ENCODE measurements at places on chromosomes 6 and 20.

DNA sequence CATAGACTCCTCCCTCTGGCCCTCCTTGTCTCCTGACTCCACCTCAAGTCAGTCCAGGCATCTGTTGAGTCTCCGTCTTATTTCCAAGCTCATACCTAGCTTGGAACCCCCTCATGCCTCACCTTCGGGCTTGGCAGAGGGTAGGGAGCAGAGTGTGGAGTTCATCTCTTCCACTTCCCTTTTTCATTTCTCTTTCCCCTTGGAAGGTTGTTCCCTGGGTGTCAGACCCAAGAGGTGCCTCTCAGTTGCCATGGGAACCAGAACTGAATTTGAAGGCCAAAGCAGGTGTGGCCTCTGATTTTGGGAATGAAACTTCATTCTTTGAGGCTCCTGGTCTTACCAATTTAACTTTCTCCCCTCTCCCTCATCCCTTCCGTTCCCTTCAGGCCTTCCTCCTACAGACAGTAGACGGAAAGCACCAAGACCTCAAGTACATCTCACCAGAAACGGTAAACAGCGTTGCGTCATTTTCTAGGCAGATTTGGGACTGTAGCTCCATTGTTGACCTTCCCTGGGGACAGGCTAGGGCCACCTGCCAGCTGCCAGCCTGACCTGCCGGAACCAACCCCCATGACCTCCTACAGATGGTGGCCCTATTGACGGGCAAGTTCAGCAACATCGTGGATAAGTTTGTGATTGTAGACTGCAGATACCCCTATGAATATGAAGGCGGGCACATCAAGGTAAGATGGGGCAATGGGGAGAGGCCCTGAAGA lies 6.6 kb downstream of the CDC25B start:
- DNase-seq, result no peak

GRCh38 chr6:150346346-150346745 lies 22.5 kb upstream of the IYD start:
- DNase-seq, result no peak

DNA sequence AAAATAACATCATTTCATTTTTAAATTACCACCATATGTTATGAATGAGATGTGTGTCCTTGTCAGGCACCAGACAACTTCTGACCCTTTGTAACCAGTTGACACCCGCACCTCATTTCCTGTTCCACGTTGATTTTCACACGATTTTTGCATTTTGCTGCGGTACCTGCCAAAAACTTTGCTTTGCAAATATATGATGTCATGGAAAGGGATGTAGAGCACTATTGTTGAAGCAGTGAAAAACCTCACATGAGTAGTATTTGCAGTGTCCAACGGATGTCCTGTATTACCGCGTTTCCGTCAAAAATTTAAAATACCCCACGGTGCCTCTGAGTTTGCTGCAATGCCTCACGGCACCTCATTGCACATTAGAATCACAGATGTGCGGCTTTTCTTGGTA lies 115.6 kb downstream of the MTHFD1L start:
- no peak for DNase-seq

- no peak for DNase-seq
Measured at GRCh38 chr6:14259594-14260152, 142.1 kb downstream of the CD83 start.

DNA sequence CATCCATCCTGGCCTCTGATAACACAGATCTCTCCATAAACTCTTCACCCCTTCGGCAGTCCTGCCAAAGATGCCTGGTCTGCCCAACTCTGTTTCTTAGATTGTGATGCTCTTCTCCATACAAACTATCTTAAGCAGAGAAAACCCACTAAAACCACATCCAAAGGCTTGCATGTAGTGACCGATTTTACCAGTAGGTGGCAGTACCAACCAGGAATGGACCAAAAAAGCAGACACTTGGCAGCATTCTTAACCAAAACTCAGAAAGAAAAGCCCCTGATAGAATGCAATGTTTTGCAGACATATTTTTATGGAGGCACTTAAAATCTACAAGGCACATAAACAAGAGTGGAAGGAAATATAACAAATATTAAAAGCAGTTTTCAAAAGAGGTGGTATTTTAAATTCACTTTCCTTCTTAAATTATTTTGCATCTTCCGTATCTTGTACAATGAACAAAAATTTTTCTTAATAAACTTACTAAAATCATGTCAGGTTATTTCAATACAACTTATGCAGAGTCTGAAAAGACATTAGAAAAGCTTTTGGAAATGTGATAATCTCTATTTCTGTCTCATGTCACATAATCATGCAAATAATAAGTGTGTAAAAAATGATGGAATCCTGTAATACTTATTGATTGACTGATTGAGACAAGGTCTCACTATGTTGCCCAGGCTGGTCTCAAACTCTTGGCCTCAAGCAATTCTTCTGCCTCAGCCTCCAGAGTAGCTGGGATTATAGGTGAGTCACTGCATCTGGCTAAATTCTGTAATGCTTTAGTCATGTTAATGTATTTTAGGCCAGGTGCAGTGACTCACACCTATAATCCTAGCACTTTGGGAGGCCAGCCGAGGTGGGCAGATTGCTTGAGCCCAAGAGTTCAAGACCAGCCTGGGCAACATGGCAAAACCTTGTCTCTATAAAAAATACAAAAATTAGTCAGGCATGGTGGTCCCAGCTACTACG lies 29.4 kb downstream of the LRP11 start:
- peak; percentile 61 for DNase-seq

DNA sequence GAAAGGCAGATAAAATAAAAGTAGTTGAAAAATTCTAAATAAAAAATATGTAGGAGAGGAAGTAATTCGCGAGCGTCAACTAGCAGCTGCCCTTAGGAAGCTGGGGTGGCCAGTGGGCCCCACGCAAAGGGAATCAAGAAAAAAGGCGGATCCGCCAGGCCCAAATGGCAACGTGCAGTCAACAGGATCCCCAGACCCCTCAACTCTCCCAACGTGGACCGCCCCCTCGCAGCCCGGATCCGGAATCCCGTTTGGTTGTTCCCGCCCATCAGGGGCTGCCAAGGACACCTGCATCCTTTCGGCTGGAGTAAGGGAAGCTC lies 296 bp downstream of the DZANK1 start:
- DNase-seq, result no peak

DNA sequence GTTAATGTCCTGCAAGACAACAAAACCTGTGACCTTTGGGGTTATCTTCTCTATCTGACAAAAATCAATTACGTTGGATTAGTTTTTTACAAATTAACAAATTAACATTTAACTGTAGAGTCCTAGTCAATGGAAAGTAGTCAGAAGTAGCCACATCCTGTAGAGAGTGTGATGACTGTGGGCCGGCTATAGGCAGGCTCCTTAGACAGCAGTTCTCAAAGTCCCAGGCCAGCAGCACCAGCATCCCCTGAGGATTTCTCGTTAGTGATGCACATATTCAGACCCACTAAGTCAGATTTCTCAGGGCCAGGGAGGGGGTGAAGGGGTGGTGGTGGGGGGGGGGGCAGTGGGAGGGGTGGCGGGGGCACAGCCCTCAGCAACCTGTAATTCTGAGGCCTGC lies 37.2 kb downstream of the ZNF341 start:
- no peak for DNase-seq

DNA sequence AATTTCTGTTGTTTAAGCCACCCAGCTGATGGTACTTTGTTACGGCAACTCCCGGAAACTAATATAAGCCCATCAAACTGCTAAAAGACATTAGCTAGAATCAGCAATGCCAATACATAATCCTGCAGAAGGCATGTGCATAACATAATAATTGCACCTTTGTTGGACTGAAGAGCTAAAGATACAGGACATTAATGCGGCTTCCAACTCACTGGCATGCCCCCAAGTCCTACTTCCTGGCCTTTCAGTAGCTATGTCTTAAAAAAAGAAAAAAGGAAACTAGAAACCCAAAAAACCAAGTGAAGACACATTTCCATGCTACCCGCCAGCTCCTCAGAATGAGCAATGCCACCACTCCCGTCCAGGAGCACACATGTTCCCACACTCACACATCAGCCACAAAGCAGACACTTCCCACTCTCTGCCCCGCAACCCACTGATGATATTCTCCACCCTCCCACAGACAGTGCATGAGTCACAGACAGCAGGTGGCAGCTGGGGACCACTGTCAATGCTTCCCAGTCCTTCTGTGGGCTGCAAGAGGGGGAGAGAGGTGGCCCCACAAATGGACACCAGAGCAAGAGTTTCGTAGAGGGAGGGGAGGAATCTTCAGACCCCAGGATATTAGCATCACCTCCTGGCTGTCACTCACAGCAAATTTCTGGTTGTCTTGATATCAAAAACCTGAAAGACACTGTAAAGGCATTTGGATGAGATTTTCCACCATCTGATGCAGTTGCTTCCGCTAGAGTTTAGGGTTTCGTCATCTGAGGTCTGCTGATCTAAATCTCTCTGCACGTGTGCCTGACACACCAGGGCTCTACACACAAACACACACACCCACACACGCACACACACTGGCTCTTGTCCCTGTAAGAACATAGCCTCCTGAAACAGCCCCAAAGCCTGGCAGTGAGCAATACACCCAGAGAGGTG lies 32.8 kb downstream of the GFOD1 start:
- peak; percentile 86 for DNase-seq

GRCh38 chr20:6240059-6240458 lies 117.2 kb upstream of the FERMT1 start:
- DNase-seq, result no peak

- no peak for DNase-seq
Measured at GRCh38 chr20:48828734-48829460, 1.1 kb upstream of the PREX1 start.

DNA sequence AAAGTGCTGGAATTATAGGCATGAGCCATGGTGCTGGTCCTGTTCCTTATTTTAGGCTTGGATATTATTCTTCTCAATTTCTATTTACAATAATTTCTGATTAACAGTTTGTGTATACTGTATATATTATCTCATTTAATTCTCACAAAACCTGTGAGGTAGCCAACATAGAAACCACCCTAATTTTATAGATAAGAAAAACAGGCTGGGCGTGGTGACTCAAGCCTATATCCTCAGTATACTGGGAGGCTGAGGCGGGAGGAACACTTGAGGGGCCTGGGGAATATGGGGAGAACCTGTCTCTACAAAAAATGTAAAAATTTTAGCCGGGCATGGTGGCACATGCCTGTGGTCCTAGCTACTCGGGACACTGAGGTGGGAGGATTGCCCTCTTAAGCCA lies 3.8 kb upstream of the AFG1L start:
- DNase-seq, result no peak

GRCh38 chr20:49395183-49395582 lies 87.3 kb downstream of the KCNB1 start:
- no peak for DNase-seq

- DNase-seq, result no peak
Measured at GRCh38 chr6:148720897-148721296, 25.9 kb upstream of the UST start.

DNA sequence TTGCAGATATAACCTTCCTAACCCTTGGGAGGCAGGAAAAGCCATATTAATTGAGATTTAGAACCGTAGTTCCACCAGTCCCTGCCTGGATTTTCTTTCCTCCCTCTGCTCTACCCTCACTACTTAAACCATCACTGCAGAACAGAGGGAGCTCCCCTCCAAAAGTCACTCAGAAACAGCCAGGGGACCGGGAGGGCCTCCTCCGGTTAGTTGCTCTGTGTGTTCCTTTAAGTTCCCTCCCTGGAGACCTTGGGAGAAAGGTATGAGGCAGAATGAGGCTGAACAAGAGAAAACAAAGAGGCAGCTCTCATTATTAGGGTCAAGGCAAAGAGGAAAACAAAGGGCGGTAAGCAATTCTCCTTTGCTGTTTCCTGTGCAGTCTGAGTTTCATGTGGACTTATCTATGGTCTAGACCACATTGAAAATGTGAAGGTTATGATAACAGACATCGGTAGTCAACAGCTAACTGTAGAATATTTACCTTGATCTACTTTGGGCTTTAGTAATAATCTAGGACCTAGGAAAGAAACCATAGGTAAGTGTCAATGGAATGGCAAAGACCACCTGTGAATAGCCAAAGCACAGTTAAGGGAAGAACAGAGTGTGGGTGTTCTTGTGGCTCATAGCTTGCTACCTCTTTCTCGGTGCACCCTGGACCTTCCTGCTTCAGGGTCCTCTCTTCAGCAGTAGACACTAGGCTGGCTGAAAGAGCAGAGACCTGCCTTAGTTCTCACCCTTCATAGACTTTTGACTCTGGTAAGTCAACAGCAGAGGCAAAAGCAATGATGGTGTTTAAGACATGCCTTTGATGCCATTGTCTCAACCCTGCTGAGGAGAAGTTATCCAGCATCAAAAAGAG lies 250.9 kb upstream of the CITED2 start:
- DNase-seq, result no peak

DNA sequence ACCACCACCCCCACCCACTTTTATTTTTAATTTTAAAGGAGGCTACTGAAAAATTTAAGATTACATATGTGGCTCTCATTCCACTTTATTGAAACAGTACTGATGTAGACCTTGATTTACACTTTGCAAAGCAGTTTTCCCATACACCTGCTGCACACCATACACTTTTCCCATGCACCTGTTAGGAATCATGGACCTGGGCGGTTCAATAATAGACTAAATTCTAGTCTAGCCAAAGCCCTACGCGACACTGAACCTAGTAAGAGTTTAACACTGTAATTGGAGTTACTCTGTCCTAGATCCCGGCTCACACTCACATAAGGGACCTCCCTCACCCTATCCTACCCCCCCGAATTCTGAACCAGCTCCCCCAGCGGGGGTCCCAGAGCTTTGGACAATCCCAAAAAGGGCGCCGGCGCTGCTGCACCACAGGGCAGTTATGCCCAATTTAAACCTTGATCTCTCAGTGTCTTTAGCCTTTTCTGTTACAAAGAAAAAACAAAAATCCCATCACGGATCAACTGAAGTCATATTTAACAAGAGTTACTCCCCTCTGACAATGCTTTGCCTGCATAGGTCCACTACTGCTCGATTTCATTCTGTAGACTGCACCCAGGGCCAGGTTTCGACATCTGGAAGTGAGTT lies 2.4 kb upstream of the GCLC start:
- DNase-seq, result no peak

GRCh38 chr6:71268735-71269437 lies 19.7 kb upstream of the OGFRL1 start:
- no peak for DNase-seq

DNA sequence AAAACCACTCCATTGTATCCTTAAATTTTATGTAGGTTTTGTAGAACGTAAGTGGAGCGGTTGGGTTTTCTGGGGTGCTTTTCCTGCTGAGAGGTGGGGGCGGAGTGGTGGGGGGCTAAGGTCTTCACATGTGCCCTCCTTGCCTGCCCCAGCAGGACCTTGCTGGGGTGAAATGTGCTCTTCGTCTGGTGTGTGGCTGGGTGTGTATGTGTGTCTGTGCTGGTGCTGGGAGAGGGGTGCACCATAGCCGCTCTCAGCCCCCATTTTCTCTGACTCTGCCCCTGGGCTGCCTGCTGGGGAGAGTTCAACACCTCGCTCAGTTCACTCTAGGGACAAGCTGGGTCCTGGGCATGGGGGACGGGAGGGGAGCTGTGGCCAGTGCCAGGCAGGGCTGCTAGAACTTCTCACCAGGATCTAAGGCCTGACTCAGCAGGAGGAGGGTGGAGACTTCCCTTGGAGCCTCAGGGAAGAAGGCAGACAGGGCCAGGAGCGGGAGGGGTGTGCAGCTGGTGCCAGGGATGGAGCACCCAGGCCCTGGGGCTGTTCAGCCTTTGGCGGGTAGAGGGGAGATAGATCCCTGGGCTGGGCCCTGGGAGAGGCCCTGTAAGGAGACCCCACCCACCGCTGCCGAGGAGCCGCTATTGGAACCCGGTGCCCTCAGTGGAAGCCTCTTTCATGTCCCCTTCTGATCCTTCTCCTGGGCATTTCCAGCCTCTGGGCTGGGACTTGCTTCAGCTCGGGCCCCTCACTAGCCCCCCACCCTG lies 4.8 kb downstream of the SOX18 start:
- DNase-seq, result no peak
